Esophagus muscularis mucosa (tissue), 4 donors: ENCODE measurements at places on chromosomes 11 and 22. TPM values are rescaled to one million over a fixed set of nuclear protein-coding genes. Genes with fewer than 3 reads are reported as not detected.

- DNase-seq, result no peak
These were observed 847.1 kb downstream of the FAM181B start for GRCh38 chr11:81886406-81887075.

GRCh38 chr11:14232652-14233051 lies 126.3 kb downstream of the RRAS2 start:
- no peak for DNase-seq

Gene DGAT2
- 0.83 TPM for total RNA-seq

Gene NXPE2
- 0.50 TPM for total RNA-seq

Gene CCDC73
- not detected for total RNA-seq

Gene CHRDL2
- 0.40 TPM for total RNA-seq

DNA sequence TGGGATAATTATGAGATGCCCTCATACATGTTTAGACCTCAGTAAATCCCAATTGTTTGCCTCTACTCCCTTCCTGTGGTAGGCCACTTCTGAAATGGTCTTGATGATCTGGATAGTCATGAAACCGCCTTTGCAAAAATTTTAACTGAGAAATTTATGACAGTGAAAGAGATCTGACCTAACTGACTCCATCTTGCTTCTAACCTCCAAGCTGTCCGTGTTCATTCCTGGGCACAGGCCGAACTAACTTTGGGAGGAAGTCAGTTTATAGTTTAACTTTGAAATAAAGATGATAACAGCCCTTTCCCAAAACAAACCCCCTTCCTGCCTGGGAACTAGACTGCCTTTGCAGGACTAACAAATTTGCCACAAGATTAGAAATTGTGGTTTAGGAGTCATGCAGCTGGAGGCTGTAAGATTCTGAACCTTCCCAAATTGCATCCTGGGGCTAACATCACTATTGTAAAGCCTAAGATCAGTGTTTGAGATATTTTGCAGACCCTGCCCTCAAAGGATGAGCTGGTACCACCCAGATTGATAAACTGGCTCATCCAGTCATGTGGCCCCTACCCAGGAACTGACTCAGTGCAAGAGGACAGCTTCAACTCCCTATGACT lies 19.9 kb upstream of the CTR9 start:
- no peak for DNase-seq

GRCh38 chr11:39247570-39248137 lies 2211.8 kb downstream of the LRRC4C start:
- no peak for DNase-seq

DNA sequence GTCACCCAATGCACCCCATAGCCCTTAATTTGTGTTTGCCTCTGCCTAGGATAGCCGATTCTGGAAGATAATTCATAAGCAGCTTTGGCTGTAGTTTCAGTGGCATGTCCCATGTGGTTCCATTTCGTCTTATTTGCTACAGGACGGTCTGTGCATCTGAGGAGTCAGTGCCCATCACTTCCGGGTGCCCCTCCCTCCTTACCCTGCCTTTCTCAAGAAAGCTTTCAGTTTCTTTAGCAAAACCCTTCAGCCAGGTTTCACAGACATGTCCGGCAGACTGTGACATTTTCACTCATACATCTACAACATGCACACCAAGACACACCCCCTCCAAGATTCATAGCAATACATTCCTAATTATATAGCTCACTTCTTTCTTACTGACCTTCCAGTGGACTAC lies 14.3 kb downstream of the TP53AIP1 start:
- no peak for DNase-seq

GRCh38 chr11:41237382-41237781 lies 222.1 kb downstream of the LRRC4C start:
- DNase-seq, result no peak
